Right lobe of liver (tissue), 6 donors: ENCODE measurements at places on chromosomes 13 and 19. TPM values are rescaled to one million over a fixed set of nuclear protein-coding genes. Genes with fewer than 3 reads are reported as not detected.

- H3K27me3 ChIP-seq: no peaks in the 10 kb centered on the region
- no peak overlapping the region for H3K4me3 ChIP-seq
- H3K4me1 ChIP-seq: no peaks in the 10 kb centered on the region
- peak overlapping the region; percentile 68 for H3K27ac ChIP-seq
- DNase-seq: no peak
- H3K36me3 ChIP-seq: no peaks in the 10 kb centered on the region
Measured at GRCh38 chr13:59690857-59691500, 472.7 kb downstream of the DIAPH3 start.

- no peak for DNase-seq
- H3K27ac ChIP-seq: no peak overlapping the region
- H3K4me1 ChIP-seq: no peaks in the 10 kb centered on the region
- no peaks in the 10 kb centered on the region for H3K36me3 ChIP-seq
Measured at GRCh38 chr19:52398081-52398441, 412 bp downstream of the ZNF528 start.

GRCh38 chr19:13881251-13881691 is 4.3 kb downstream of the NANOS3 start:
- H3K27ac ChIP-seq: no peak overlapping the region
- no peak overlapping the region for H3K4me3 ChIP-seq
- no peaks in the 10 kb centered on the region for H3K36me3 ChIP-seq
- H3K27me3 ChIP-seq: no peaks in the 10 kb centered on the region

GRCh38 chr13:25276748-25277147 is 10.5 kb downstream of the MTMR6 start:
- no peaks in the 10 kb centered on the region for H3K27me3 ChIP-seq
- H3K36me3 ChIP-seq: peaks cover 8% of the 10 kb centered on the region
- no peak overlapping the region for H3K27ac ChIP-seq
- no peak for DNase-seq

- H3K27ac ChIP-seq: peak overlapping the region; percentile 25
- H3K4me3 ChIP-seq: no peak overlapping the region
- peak; percentile 88 for DNase-seq
- H3K27me3 ChIP-seq: no peaks in the 10 kb centered on the region
- H3K4me1 ChIP-seq: no peaks in the 10 kb centered on the region
- H3K36me3 ChIP-seq: peaks cover 8% of the 10 kb centered on the region
Measured at GRCh38 chr19:11024259-11024658, 63.4 kb downstream of the SMARCA4 start.

- H3K4me3 ChIP-seq: peak overlapping the region; percentile 90
- H3K36me3 ChIP-seq: no peaks in the 10 kb centered on the region
- DNase-seq: no peak
- peak overlapping the region; percentile 73 for H3K27ac ChIP-seq
- H3K4me1 ChIP-seq: no peaks in the 10 kb centered on the region
Measured at GRCh38 chr13:114313061-114313860, 1.0 kb upstream of the CHAMP1 start.

- DNase-seq: no peak
- no peak overlapping the region for H3K27ac ChIP-seq
- no peaks in the 10 kb centered on the region for H3K4me1 ChIP-seq
- H3K27me3 ChIP-seq: no peaks in the 10 kb centered on the region
- no peak overlapping the region for H3K4me3 ChIP-seq
Measured at GRCh38 chr13:82070416-82070815, 1729.5 kb upstream of the SPRY2 start.

DNA sequence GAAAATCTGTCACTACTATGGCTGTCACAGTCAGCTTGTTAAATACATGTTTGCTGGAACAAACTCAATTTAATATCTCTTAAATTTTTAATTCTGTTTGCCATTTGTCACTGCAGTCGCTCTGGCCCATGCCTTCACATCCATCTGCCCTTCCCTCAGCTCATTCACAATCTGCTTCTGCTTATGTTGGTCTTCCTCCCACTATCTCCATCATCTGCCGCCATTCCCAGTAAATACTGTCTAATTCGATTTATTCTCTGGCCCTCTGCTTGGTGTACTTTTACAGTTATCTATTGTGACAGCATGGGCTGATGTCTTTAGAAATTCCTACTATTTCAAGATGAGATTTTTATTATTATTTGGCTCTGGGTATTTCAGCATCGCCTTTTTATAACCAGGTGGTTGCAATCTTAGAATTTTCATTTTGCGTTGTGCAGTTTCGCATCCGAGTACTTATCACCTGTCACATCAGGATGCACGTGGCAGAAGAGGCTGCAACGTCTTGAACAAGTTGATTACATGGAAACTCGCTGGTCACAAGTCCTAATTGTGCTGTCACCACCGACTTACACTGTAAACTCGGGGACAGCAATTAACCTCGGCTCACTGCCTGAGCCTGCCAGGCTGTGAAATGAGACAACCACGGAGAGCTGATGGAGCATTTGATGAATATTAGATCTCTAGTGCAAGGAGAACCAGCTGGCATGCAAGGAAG is 158.4 kb downstream of the MYO16 start:
- DNase-seq: no peak
- no peaks in the 10 kb centered on the region for H3K27me3 ChIP-seq
- no peak overlapping the region for H3K27ac ChIP-seq
- H3K4me1 ChIP-seq: no peaks in the 10 kb centered on the region
- H3K4me3 ChIP-seq: no peak overlapping the region
- no peaks in the 10 kb centered on the region for H3K36me3 ChIP-seq

- no peaks in the 10 kb centered on the region for H3K36me3 ChIP-seq
- no peak overlapping the region for H3K27ac ChIP-seq
- no peak for DNase-seq
- no peaks in the 10 kb centered on the region for H3K27me3 ChIP-seq
- H3K4me1 ChIP-seq: no peaks in the 10 kb centered on the region
Measured at GRCh38 chr13:111611651-111612050, 291.2 kb downstream of the TEX29 start.

GRCh38 chr19:58382997-58383603 is 2.3 kb upstream of the ZNF837 start:
- H3K36me3 ChIP-seq: no peaks in the 10 kb centered on the region
- no peaks in the 10 kb centered on the region for H3K4me1 ChIP-seq
- no peaks in the 10 kb centered on the region for H3K27me3 ChIP-seq
- no peak overlapping the region for H3K27ac ChIP-seq
- H3K4me3 ChIP-seq: no peak overlapping the region
- no peak for DNase-seq

DNA sequence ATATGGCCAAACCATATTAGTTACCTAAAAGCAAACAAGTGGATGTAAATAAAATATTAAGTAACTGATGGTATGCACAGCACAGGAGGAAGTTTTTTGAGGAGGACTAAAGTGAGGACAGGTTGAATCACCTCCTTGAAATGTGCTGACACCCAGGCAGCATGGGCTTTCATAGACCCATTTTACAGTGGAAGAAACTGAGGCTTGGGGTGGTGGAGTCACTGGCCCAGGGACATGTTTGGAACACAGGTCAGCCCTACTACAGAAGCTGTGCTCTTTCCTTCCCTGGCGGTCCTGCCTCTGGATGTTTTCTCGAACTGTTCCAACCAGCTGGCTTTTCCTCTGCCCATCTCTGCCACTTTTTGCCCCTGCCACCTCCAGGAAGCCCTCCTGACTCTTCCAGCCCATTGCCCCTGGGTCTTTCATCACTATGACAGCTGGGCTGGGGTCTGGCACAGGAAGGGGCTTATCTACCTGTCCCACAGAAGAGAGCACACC is 11.2 kb upstream of the PTPRS start:
- no peaks in the 10 kb centered on the region for H3K27me3 ChIP-seq
- no peak for DNase-seq
- H3K27ac ChIP-seq: no peak overlapping the region
- no peak overlapping the region for H3K4me3 ChIP-seq
- no peaks in the 10 kb centered on the region for H3K36me3 ChIP-seq
- H3K4me1 ChIP-seq: no peaks in the 10 kb centered on the region

GRCh38 chr13:105278943-105279381 is 1256.5 kb downstream of the EFNB2 start:
- DNase-seq: no peak
- no peak overlapping the region for H3K27ac ChIP-seq
- no peaks in the 10 kb centered on the region for H3K4me1 ChIP-seq
- H3K4me3 ChIP-seq: no peak overlapping the region
- H3K27me3 ChIP-seq: no peaks in the 10 kb centered on the region

DNA sequence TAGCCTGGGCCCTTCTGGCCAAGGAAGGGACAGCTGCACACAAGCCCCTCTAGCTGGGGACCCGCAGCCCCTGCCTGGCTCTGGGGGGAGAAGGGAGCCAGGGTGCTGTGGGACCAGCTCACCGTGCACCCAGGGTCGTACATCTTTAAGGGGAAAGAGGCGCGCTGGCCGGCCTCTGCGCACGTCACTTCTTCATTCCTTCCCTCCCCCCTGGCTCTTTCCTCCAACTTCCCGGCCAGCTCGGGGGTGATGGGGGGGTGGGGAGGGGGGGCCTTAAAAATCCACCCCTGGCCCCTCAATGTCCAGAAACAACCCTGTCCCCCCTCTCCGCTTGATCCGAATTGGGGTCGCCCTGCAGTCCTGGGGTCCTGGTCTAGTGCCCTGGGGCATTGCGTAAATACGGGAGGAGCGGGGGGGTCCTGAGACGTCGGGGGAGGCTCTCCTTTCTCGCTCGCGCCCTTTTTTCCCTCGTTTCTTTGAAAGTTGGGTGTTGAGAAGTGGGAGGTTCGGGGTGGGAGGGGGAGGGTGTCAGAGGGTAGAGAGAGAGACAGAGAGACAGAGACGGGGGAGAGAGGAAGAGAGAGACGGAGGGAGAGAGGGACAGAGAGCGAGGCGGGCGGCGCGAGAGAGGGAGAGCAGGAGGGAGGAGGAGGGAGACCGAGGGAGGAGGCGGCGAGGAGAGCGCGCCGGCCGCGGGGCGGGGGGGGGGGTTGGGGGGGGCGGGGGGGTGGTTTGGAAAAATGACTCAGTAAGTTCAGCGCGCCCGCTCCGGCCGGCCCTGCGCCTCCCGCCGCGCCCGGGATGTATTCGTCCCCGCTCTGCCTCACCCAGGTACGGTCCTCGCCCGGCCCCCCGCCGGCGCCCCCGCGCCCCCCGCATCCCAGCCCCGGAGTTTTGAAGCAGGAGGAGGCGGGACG is at the start of gene NFIC:
TSS of gene NFIC (plus strand) at position 748 of the 917 bp plus-strand sequence. CDS start at position 802, 54 bp downstream.
- DNase-seq: peak; percentile 87
- no peaks in the 10 kb centered on the region for H3K36me3 ChIP-seq
- H3K27ac ChIP-seq: peak within 1 kb of the TSS; percentile 89
- H3K4me3 ChIP-seq: peak within 1 kb of the TSS; percentile 81
- H3K27me3 ChIP-seq: no peaks in the 10 kb centered on the region

Gene MAP4K1
- 0.93 TPM for total RNA-seq

Gene FFAR1
- total RNA-seq: not detected

Gene PROSER1
- 9.5 TPM for total RNA-seq

Gene ACER1
- not detected for total RNA-seq

Gene NTF4
- total RNA-seq: not detected
